Stimulated activated CD4-positive, alpha-beta T cell treated with anti-CD3 and anti-CD28 coated beads, Interleukin-1b, Interleukin-23, amount 100 ng/mL, for 1 hour (primary cell): ENCODE measurements at places on chromosomes 6 and 20.

GRCh38 chr6:26445934-26446667 lies 5.8 kb downstream of the BTN3A3 start:
- DNase-seq, result no peak

DNA sequence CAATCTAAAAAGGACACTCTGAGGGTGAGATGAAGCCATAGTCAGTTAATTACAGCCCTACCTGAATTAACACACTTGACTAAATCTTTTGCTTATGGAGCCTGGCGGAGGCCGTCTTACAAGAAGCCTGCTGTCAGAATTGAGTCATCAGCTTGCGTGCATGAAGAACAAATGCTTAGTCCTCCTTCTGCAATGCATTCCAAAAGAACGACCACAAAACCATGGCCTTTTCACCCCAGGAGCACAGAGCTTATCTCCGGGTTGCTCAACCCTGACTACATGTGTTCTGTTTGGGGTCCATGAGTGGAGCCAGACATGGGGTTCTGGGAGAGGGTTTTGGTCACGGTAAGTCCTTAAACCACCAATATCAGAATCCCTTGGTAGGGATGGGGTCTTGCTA lies 318.1 kb downstream of the CLIC5 start:
- DNase-seq, result no peak

DNA sequence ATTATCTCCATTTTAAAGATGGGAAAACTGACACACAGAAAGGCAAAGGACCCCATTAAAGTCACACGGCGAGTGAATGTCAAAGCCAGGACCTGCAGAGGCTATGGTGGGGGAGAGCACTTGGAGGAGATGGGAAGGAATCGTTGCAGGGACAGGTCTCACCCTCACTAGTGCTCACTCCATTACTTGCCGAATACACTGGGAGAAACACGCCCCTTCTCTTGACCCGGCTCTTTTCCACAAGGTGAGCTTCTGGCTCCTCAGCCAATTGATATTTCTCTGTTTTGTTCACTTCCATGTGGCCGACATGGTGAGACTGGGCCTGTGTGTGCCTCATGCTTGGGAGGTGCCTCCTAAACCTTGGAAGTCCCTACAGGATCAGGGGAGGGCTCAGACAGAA lies 117.8 kb upstream of the KCNG1 start:
- no peak for DNase-seq

GRCh38 chr6:25482996-25483395 lies 169.0 kb upstream of the SCGN start:
- no peak for DNase-seq

- DNase-seq, result no peak
Observed at GRCh38 chr20:19786311-19786710, 28.3 kb downstream of the RIN2 start.

DNA sequence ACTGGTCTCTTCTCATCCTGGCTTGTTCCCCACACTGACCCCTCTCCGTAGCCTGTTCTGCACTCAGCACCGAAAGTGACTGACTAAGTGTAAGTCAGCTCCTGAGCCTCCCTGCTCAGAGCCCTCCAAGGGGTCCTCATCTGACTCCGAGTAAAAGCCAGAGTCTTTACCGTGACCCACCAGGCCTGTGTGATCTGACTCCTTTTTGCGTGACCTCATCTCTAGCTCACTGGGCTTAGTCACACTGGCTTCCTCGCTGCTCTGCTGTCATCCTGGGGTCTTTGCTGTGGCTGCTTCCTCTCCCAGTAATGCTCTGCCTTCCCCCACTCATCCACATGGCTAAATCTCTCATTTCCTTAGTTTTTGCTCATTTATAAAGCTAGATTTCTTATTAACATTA lies 116.6 kb downstream of the PLCB4 start:
- no peak for DNase-seq

GRCh38 chr6:2558861-2559801 lies 191.6 kb downstream of the MYLK4 start:
- no peak for DNase-seq

DNA sequence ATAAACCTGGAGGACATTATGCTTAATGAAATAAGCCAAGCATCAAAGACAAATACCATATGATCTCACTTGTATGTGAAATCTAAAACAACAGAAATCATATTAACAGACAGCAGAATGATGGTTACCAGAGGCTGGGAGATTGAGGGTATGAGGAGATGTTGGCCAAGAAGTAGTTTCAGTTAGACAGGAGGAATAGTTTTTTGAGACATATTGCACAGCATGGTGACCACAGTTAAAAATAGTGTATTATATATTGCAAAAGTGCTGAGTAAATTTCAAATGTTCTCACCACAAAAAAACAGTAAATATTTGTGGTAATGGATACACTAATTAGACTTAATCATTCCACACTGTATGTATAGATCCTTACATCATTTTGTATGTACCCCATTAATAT lies 1.8 kb downstream of the GABRR1 start:
- DNase-seq, result no peak

- no peak for DNase-seq
Observed at GRCh38 chr20:47349365-47350180, 6.9 kb downstream of the ZMYND8 start.

GRCh38 chr6:107045826-107046675 lies 18.1 kb downstream of the MTRES1 start:
- DNase-seq, result no peak

DNA sequence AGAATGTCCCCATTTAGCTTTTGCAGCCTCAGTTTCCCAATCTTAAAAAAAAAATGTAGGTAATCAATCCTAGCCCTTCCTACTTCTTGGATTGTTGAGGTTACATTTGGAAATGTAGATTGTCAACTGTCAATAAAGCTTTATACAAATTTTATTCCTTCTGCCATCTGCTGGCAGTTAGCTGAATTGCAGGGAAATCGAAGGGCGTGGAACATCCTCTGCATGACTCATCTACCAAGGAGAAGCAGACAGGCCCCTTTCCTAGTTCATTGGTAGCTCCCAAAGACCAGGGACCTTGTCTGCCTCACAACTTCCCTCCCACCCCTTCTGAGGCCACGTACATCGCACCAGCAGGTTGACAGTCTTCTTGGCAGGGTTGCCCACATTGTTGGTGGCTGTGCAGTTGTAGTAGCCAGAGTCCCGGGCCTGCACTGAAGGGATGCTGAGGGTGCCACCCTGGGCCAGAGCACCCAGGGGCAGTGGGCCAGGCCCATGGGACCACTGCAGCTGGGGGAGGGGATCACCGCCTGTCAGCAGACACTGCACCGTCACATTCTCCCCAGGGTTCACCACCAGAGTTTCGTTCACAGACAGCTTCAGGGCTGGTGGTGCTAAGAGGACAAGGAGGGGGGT lies 43.6 kb downstream of the MDGA1 start:
- peak; percentile 29 for DNase-seq

- DNase-seq, result no peak
Observed at GRCh38 chr6:120805276-120805675, 529.0 kb downstream of the TBC1D32 start.

- DNase-seq, result no peak
Observed at GRCh38 chr6:27163834-27164233, 83.7 kb upstream of the PRSS16 start.

DNA sequence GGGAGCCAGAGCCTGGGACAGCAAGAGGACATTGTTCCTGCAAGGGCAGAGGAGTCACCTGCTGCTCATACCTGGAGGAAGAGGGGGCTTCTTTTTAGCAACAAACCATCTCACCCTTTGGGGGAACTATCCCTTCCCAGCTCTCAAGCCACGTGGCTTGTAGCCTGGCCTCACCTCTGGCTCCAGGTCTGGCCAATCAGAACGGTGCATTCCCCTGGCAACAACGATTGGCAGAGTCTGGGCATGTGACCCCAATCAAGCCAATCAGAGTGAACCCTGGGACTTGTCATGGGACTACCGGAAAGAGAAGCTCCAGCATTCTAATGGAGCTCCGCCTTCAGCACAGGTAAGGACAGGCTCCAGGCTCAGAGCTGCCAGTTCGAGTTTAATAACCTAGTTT lies 33.6 kb downstream of the KCNB1 start:
- DNase-seq, result no peak

GRCh38 chr6:150720774-150721233 lies 121.1 kb downstream of the PLEKHG1 start:
- no peak for DNase-seq

DNA sequence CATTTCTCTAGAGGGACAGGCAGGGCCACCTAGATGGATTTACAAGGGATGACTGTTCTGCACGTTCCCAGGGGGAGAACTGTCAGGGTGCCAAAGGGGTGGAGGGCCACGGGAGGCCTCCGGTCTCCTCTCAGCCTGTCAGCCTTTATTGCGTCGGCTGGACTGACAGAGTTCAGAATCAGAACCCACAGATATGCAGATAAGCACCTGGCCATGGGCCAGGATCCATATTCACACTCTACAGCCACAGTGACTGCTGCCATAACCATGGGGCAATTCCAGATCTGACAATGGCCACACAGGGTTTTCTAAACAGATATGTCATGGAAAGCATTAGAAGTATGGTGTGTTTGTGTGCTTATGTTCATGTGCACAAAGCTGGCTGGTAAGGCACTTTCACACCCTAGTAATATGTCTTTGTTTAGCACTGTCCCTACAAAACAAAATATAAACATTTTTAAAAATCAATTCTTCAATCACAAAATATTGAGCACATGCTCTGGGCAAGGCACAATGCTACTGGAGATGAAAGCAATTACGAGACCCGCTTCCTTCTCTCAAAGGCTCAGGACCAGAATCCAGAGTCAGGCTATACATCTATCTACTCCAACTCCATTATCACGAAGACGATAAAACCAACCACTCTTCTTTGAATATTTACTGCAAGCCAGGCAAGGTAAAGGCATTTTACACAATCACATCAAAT lies 29.1 kb downstream of the TRAM2 start:
- no peak for DNase-seq

DNA sequence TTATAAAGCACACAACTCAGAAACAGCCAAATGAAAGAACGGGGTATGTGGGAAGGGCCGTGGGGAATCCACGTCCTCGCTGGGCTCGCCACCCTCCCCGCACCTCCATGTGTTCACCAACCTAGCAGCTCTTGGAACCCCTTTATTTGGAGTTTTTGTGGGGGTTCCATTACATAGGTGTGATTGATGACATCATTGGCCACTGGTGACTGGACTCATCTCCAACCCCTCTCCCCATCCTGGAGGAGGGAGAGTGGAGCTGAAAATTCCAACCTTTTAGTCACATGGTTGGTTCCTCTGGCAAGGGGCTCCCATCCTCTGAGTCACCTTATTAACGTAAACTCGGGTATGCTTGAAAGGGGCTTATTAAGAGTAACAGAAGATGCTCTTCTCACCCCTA lies 592.0 kb upstream of the FLRT3 start:
- DNase-seq, result no peak

DNA sequence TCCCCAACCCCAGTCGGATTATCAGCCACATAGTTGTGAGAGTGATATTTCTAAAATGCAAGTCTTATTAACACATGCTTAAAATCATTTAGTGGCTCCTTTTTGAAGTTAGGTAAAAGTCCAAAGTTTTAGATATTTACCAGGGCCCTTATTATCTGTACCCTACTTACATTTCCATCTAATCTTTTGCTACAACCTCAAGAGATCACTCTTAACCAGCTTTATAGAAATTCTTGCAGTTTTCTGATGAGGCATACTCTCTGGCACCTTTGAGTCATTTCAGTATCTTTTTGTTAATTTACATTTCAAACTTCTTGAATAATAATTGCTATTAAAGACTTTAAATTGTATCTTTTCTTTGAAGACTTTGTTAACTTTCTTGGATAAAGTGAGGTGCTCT lies 453.3 kb downstream of the RFPL4B start:
- DNase-seq, result no peak

- DNase-seq, result no peak
Observed at GRCh38 chr6:96934087-96934486, 9.6 kb downstream of the KLHL32 start.

DNA sequence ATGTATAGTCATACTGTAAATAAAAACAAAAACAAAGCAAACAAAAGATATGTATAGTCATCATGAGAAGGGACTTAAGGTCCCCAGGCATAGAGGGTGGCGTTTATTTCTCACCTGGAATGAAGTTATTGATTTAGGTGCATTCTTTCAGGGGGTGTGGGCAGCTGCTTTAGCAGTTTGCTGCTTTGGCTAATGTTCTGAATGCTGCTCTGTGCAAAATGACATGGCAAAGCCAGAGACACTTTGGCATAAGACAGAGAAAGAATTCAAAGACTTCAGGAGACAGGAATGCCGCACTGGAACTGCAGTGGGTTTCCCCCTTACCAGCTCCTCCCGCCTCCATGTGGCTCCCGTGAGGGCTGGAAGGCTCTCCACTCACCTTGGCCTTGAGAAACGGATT lies 36.4 kb upstream of the NELFCD start:
- no peak for DNase-seq
